Gastrocnemius medialis (tissue), 4 donors: ENCODE measurements at places on chromosomes 7 and 10. TPM values are rescaled to one million over a fixed set of nuclear protein-coding genes. Genes with fewer than 3 reads are reported as not detected.

- DNase-seq: no peak
Measured at GRCh38 chr10:25808372-25808771, 125.7 kb upstream of the MYO3A start.

The ADAM22 gene
- total RNA-seq: 0.07 TPM

DNA sequence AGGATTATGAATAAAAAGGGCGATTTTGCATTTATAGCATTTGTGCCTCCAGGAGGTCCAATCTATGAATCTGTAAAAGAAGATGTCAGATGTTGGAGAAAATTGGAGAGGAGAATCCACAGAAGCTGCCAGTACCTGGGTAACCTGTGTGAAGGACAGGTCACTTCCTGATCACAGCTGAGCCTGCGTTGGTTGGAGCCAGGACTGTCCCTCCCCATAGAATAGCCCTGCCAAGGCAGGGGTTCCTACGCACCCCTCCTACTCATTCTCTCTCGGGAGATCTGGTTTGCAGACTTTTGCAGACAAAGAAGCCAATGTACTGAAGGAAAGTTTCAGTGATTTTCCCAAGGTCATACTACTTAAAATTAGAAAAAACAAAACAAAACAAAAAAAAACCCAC is 10.3 kb upstream of the C10orf120 start:
- DNase-seq: no peak

DNA sequence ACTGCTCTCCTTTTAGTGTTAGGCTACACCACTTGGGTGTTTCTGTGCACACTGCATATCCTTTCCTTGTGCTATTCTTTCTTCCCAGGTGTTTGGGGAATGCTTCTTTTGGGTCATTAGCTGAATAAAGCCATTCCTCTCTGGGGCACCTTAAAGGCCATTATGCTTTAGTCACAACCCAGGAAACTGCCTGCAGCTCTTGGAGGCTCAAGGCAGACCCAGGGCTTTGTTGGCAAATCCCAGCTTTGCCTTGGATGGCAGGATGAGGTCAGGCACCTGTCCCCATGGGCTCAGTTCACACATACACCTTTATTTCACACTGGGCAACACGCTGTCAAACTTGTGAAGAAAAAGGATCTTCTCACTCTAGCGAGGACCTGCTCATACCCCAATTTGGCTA is 460.6 kb downstream of the CCSER2 start:
- DNase-seq: no peak

The AKR1D1 gene
- total RNA-seq: 0.20 TPM

The CNPY1 gene
- total RNA-seq: not detected

The ADAMTS14 gene
- not detected for total RNA-seq

DNA sequence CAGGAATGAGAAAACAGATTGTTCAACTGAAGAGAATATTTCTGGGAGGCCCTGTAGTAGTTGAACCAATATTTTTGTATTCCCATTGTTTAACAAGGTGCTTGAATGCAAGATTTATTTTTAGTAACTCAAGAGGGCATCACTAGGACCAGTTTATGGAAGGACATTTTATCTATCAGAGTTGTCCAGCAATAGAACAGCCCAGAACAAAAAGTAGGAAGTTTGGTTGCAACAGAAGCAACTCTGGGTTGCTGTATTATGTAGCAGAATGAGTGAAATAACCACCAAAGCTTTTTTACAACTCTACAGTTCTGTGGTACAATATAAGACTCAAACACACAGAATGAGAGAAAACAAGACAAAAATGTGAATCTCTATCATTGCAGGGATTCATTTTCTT is 34.7 kb downstream of the CPED1 start:
- DNase-seq: no peak

The ZNF92 gene
- total RNA-seq: 2.4 TPM

The PRPS1L1 gene
- not detected for total RNA-seq

The ZNF398 gene
- total RNA-seq: 15.4 TPM

DNA sequence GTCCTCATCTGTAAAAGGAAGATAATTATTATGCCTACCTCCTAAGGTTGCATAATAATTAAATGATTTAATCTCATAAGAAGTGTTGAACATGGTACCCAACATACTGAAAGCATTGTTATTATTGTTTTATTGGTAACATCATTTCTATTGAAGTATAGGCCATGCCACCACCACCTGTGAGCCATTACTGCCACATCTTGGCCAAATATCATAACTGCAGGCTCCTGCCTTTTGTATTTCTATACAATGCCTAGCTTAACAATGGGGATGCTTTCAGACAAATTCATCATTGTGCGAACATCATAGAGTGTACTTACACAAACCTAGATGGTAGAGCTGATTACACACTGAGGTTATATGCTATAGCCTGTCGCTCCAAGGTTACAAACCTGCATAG is 61.1 kb upstream of the NPSR1 start:
- DNase-seq: no peak

DNA sequence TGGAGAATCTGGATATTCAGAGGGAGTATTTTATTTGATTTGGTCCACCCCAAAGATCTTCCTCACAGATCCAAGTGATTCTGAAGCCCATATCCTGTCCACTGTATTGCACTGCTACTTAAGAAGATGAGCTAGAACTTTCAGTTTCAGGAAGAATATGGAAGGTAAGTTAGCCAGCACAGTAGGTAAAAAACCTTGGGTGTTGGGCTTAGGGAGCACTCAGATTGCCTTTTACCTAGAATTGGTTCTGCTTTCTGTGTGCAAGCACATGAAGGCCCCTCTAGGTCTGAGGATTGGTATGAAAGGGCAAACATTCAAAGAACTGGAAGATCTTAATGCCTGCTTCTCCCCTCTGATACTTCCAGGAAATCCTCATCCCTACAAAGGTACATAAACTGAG is 146.7 kb upstream of the COL1A2 start:
- no peak for DNase-seq

DNA sequence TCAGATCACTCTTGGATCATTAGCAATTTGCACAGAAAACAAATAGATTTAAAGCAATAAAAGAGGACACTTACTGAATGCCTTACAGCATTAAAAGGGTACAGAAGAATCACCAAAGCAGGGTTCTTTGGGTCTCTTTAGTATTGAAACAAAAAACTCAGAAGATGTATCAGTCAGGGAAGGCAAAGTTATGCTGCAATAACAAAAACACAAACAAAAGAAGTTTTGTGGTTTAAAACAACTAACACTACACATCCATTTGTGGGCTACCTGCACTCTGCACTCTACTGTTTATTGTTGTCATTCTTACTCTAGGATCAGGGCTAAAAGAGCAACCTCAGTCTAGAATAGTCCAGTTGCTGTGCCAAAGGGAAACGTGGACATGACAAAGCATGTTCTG is 216.4 kb downstream of the GPAM start:
- no peak for DNase-seq

The CPA2 gene
- total RNA-seq: not detected

The ITPRID1 gene
- not detected for total RNA-seq

DNA sequence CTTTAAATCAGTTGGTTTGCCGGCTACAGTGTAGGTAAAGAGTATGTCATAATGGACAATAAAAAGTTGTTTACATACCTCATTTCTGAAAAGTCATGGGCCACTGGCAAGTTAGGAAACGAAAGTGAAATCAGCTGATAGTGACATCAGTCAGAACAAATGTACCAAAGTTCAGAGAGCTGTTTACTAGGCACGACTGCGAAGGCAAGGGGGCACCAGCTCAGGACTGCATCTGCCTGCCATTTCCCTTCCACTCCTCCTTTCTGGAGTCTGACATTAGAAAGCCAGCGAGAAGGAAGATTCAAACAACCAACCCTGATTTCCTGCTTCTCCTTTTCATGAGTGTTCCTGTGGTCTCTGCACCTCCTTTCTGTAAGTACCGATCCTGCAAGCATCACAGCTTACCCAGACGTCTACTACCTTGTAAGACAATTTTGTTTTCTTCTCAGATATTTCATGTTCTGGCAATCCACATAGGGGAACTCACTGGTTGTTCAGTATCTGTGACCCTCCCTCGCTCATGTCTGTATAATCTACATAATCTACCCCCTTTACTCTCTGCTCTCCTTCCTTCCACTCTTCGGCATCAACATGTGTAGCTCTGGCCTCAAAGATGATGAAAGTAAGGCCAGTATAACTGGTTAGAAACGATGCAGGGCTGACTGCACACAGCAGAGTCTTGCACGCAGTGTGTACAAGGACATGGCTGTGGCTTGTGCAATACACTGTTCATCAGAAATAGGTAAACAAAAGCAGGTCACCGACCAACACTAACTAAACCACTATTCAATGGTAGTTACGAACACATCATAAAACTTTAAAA is at the start of gene TMEM140:
Gene TMEM140 (plus strand): TSS at position 174 of the 823 bp plus-strand sequence. CDS start 16,370 bp downstream, outside the sequence.
- DNase-seq: peak; percentile 80

- DNase-seq: no peak
Measured at GRCh38 chr7:47039904-47040303, 542.0 kb downstream of the TNS3 start.

DNA sequence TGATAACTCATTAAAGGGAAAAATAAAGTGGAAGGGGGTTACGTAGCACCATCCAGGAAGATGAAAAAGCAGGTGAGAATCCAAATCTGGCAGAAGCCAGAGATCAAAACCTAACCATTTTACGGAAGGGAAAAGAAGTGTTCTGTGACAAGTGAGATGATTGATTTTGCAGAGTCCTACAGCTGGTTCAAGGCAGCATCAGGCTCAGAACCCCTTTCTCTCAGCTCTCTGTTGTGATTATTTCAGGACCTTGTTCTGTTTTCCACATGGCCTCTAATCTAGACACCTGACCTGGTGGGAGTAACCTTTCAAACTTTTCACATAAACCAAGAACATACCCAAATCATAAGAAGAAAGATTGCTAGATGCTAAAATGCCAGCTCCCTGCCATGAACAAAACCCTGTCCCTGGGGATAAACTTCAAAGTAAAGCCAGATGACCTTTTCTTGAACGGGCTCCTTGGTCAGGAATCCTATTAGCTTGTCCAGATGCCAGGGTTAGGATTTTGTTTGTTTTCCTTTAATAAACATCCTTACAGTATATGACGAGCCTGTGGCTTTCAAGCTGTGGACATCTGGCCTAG is 5.9 kb downstream of the DUSP5 start:
- DNase-seq: no peak

- DNase-seq: no peak
Measured at GRCh38 chr10:24237801-24238395, 29.0 kb downstream of the KIAA1217 start.

GRCh38 chr10:102628451-102628911 is 15.8 kb upstream of the TRIM8 start:
- DNase-seq: no peak

The CALML5 gene
- total RNA-seq: not detected

The TCTN3 gene
- 6.6 TPM for total RNA-seq

- DNase-seq: no peak
Measured at GRCh38 chr7:111638078-111638477, 75.8 kb upstream of the IMMP2L start.

The KLLN gene
- total RNA-seq: 0.10 TPM

The DLX5 gene
- total RNA-seq: not detected

GRCh38 chr7:129417073-129417472 is 17.2 kb upstream of the STRIP2 start:
- DNase-seq: no peak

The CFAP69 gene
- total RNA-seq: 1.6 TPM

GRCh38 chr10:3365630-3366029 is 193.0 kb upstream of the PITRM1 start:
- no peak for DNase-seq

The PNLIPRP3 gene
- not detected for total RNA-seq

DNA sequence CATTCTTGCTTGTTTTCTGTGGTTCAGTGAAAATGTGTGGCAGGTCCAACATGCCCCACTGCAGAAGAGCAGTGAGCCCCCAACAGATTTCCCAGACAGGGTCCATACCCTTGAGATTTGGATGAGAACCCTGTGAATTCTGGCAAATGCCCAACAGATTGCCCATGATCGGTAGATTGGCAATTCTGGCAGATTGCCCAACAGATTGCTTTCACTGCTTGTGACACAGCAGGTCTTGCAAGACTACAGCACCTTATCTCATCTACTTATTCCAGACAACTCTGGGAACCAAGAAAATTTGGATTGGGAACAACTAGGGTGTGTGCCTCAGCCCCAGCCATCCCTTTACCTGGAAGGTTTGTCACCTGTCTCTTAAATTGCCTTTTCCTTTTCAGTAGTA is 143.7 kb upstream of the COL1A2 start:
- no peak for DNase-seq

The FANK1 gene
- total RNA-seq: 0.42 TPM

DNA sequence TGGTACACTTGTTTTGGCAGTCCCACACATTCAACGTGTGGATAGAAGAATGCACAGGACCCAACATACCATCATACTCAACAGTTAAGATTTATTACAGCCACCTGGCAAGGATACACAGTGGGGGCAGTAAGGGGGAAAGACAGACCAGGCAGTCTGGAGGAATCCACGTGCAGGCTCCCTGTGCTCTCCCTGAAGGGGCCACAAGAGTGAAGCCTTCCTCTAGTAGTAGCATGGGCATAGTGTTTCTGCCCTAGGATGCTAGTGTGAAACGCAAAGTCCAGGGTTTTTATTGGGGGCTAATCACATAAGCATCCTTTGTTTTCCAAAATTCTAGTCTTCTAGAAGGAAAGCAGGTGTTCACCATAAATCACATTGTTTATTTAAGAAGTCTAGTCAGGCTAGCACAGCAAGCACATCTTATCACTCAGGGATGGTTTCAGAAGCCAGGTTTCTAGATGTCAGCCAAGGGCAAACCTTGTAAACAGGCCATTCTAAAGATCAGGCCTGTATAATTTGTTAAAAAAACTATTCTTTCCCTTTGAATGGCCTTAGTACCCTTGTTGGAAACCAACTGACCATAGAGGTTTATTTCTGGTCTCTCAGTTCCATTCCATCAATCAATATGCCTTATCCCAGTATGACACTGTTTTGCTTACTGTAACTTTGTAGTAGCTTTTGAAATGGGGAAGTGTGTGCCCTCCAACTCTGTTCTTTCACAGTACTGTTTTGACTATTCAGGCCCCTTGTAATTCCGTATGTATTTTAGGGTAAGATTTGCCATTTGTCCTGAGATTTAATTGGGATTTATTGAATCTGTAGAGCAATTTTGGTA is 12.4 kb upstream of the TFAM start:
- no peak for DNase-seq

The LIPM gene
- not detected for total RNA-seq

The MEOX2 gene
- total RNA-seq: 9.3 TPM

DNA sequence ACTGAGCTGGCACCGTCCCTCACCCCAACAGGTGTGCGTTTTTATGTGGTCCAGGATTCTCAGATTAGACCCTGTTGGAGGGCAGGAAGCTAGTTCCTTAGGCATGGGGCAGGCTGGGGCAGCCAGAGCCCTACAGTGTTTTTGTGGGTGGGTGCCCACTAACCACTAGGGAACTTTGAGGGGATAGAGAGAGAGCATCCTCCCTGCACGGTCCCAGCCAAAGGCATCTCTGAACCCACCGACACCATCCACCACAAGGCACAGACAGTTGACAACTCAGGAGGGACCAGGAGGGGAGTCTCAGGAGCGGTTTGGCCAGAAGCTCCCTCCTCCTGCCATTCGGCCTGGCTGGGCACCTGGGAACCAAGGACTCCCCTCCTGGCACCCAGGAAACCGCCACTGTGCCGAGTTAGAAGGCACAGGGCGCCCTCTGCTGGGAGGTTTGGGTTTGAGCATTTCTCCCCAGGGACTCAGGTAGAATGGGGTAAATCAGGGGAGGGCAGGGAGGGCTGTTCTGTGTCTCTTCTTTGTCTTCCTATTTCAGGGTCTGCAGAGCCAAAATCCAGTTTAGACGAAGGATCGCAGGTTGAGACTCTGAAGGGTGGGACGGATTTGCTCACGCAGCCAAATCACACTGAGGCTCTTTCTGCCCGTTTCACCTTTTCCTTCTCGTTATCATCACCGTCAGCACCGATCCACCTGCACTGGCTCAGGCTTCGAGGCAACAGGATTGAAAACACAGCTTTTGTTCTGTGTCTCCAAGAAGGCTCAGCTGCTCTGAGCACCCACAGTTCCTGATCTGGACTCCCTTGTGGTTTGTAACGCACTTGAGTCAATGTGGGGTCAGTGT is 84.8 kb upstream of the COL13A1 start:
- peak; percentile 37 for DNase-seq
